ENCODE measurements at places on chromosomes 12 and 14. TPM values are rescaled to one million over a fixed set of nuclear protein-coding genes. Genes with fewer than 3 reads are reported as not detected.

DNA sequence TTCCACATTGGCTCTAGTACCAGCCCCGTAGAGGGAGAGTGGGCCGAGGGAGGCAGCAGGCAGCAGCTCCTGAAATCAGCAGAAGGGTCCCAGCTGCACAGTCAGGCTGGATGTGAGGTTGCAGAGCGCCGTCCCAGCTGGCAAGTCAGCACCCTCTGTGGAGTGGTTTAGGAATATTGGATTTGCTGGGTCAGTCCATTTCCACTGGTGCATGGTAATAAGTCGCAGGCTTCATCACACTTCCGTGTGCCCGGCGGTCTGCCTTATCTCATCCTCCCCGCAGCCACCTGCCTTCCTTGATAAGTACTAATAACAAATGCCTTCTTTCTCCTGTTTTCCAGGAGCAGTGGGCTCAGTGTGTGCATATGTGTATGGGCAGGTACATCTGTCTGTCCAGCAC, 112.9 kb downstream of the TSPAN9 start:
- DNase-seq, result no peak

DNA sequence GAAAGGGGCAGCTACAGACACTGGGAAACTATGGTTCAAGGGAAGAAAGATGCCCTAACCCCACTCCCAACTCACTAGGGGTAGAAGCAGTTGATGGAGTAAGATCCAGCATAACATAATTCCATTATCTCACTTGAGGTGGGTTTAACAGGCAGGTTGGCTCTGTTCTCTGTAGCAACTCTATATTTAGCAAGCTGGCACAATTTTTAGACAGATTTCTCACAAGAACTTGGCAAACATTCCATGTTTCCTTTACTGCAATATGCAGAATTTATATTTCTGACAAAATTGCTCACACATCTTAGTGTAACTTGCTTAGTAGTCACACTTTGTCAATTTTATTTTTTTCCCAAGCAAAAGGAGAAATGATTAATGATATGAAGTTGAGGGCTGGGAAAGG, 475.4 kb downstream of the RMST start:
- DNase-seq, result no peak

TMEM30B gene
- total RNA-seq, result 15.7 TPM

DNA sequence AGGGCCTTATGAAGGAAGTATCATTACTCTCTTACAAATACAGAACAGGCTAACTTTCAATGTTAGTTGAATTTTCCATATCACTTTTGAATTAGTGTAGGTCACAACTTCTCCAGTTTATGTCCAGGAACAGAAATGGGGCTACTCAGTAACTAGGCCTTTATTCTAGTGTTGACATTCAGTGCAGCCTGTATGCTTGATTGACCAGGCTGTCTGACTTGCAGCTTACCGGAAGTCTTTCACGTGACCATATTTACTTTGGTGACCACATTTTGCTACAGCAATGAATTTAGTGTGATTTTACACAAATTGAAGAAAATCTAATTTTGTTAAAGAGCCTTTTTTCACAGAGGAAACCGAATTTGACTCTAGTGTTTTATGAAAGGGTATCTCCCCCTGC, 12.4 kb downstream of the MTERF2 start:
- DNase-seq, result no peak

DNA sequence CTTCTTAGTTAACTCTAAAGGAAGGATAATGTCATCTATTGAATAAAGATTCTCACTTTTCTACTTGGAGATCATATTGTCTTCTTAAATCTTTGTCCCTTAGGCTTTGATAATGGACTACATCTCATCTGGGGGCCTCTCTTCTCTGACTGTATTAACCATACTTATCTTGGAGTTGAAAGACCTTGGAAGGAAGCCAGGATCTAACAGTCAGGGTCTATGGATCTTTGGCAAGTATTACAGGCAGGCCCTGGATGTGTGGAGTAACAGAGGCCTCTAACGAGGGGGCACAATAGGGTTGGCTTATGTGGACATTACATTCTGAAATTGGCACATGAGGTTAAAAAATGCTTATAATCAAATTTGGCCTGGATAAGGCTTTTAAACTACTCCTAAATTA, 513.8 kb downstream of the NRXN3 start:
- DNase-seq, result no peak

DNA sequence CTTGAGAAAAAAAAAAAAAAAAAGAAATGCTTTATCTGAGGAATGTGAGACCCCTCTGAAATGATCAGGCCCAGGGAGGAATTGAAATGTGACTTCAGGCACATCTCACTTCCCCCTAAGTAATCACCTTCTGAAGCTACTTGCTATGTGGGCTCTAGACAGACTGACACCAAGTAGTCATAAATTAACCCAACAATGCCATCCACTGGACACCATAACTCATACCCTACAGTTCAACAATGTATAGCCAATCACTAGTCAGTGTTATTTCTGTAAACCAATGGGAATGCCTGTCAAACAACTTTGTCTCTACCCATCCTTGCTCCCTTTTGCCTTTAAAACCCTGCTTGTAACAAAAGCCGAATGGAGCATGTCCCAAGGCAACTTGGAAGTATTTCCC, 182.7 kb upstream of the TMPO start:
- no peak for DNase-seq

- DNase-seq, result no peak
These were observed 320.8 kb upstream of the TMPO start for GRCh38 chr12:98194591-98194990.

GRCh38 chr12:16003460-16003859, 92.3 kb downstream of the DERA start:
- no peak for DNase-seq

GRCh38 chr14:90760591-90761316, 55.5 kb downstream of the TTC7B start:
- no peak for DNase-seq

- DNase-seq, result no peak
These were observed 78.9 kb downstream of the ADCK1 start for GRCh38 chr14:77878783-77879182.

- DNase-seq, result no peak
These were observed 4.3 kb downstream of the SEL1L start for GRCh38 chr14:81529391-81529790.

DNA sequence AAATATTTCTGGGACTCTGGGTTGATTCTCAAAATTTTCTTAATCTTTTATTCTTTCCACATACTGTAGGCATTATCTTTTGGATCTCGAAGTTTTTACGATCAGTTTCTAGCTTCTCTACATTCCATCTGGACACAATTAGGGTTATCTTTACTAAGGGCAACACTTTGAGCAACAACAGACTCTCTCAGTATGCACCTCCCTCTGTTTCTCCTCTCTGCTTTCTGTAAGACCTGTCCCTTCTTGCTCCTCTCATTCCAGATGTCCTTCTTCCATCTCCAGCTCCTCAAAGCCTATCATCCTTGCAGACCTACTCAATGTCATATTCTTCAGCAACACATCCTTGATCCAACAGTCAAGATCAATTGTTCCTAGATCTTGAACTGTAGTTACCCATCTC, 457.0 kb downstream of the SLC6A15 start:
- no peak for DNase-seq

TSPAN11 gene
- 4.1 TPM for total RNA-seq

- no peak for DNase-seq
These were observed 120.1 kb upstream of the CCND2 start for GRCh38 chr12:4153343-4153892.

ZBTB25 gene
- total RNA-seq, result 10.1 TPM

DNA sequence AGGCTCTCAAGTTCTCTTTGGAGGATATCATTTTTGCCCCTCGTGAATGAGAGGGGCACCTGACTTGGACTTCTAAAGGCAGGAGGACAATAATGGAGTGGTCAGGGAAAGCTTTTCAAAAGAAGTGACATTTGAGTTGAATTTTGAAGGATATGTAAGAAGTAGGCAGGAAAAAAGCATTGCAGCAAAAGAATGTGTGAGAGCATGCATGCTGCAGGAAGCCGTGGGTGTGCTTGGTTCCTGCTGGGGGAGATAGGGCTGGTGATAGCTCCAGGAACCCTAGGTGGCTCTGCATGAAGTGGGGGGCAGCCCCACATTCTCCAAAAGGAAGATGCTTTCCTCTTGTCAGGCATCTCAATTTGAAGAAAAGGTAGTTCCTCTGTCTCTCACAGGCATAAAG, 23.1 kb downstream of the ACVR1B start:
- no peak for DNase-seq

DNA sequence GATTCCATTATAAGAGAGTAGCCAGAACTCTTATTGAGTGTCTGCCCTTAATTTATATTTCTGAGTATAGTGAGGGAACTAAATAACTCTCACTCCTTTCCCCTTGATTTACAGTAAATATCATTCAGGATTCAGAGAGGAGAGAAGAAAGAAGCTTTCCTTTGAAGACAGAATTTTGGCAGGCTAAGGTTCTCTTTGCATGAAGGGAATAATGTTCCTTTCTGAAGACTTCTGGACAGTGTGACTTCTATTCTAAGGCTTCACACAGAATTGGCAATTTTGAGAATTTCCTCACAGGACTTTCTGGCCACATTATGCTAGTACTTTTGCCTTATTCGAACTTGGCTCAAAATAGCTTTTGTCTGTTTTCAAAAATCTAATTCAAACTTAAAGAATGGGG, 352.2 kb upstream of the FBXO33 start:
- no peak for DNase-seq

DNA sequence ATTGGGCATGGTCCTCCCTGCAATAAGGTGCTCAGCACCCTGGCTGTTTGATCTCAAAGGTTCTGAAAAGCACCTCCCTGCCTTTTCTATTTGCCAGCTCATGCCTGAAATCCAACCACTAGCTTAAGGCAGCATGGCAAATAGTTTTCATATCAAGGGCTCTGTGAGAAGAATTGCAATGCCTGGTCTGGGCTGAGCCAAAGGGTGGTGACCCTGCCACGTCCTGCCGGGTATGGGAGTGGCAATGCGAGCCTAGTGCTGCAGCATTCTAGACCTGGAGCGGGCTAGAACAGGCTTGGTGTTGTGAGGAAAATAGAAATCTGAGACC, 2.3 kb upstream of the SCNN1A start:
- no peak for DNase-seq

ARG2 gene
- total RNA-seq, result 14.8 TPM

GRCh38 chr14:65927931-65928356, 515.4 kb downstream of the FUT8 start:
- no peak for DNase-seq

OVCH1 gene
- total RNA-seq, result 0.89 TPM

- no peak for DNase-seq
These were observed at the start of gene PLEKHG3 for GRCh38 chr14:64704143-64704742. TSS of gene PLEKHG3 (plus strand) at chr14:64704424. CDS start at chr14:64727632, 23,208 bp downstream.

PLEK2 gene
- total RNA-seq, result 2.8 TPM

GRCh38 chr14:83575301-83575700, 1954.6 kb upstream of the FLRT2 start:
- DNase-seq, result no peak

DNA sequence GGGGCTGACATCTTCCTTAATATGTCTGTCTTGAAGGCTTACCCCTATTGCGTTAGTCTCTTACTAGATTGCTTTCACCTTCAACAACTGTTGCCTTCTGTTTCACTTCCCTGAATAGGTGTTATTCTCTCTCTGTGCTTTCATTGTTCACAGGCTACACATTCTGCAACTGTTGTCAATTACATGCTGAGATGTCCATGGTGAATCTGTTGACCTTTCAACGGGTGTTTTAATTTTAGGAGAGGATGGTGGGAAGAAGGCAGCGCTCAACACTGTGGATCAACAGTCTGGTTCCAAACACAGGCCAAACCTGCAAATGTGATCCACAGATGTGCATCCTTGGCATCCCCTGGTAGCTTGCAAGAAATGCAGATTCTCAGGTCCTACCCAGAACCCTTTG, 101.9 kb downstream of the DACT1 start:
- DNase-seq, result no peak

ASPG gene
- 1.4 TPM for total RNA-seq

- no peak for DNase-seq
These were observed 107.1 kb downstream of the SMOC1 start for GRCh38 chr14:69986336-69986735.

DNA sequence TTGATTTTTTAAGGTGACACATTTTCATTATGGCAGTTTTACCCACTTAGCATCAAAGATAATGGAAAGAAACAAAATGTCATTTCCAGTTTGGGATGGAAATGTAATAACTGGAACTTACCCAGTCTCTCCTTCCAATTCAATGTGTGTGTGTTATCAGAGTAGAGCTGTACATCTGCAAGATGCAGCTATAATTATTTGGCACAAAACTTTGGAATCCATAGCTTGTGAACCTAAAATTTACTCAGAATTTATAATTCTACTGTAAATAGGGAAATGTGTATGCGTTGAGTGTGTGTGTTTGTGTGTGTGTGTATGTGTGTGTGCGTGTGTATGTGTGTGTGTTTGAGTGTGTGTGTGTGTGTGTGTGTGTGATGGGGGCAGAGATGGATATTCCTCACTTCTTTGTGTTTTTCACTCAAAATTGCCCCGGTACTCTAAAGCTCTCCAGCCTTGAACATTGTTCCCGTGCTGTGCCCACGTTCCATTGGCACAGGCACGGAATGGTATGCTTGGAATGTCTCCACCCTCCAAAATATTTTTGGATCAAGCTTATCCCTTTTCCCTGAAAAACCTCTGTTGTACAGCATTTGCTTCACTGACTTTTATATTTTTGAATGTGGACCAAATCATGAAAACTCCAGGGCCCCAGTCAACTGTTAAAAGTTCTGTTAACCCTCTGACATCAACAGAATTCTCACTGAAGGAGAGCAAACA, 150.2 kb upstream of the BMP4 start:
- DNase-seq, result no peak

GRCh38 chr12:128474916-128475315, 207.9 kb downstream of the TMEM132C start:
- no peak for DNase-seq
